ENCODE measurements at places on chromosomes 13 and 19. TPM values are rescaled to one million over a fixed set of nuclear protein-coding genes. Genes with fewer than 3 reads are reported as not detected.

ZNF581 gene
- 33.6 TPM for total RNA-seq

SIGLEC8 gene
- total RNA-seq: not detected

FREM2 gene
- total RNA-seq: not detected

EFNA2 gene
- not detected for total RNA-seq

SYNE4 gene
- 1.4 TPM for total RNA-seq

FOXO1 gene
- total RNA-seq: 28.1 TPM

MCEMP1 gene
- total RNA-seq: not detected

DENND1C gene
- total RNA-seq: 61.1 TPM

NTF4 gene
- total RNA-seq: not detected

MAG gene
- total RNA-seq: not detected

SIGLEC14 gene
- 0.08 TPM for total RNA-seq

CCNA1 gene
- total RNA-seq: 0.11 TPM

TIMM50 gene
- 144 TPM for total RNA-seq

SPACA4 gene
- total RNA-seq: not detected

HSPB6 gene
- total RNA-seq: not detected

CYP2A7 gene
- total RNA-seq: not detected

PODNL1 gene
- 0.21 TPM for total RNA-seq

WDR88 gene
- not detected for total RNA-seq

F10 gene
- total RNA-seq: not detected

VASP gene
- 186 TPM for total RNA-seq

ELAVL3 gene
- not detected for total RNA-seq

OR4F17 gene
- total RNA-seq: not detected
